T-helper 2 cell treated with Interferon-gamma antibody and Interleukin-4, amounts not matched to agents 5 μg/mL and 100 μg/mL, for 36 hours (primary cell): ENCODE measurements at places on chromosomes 12 and 14.

DNA sequence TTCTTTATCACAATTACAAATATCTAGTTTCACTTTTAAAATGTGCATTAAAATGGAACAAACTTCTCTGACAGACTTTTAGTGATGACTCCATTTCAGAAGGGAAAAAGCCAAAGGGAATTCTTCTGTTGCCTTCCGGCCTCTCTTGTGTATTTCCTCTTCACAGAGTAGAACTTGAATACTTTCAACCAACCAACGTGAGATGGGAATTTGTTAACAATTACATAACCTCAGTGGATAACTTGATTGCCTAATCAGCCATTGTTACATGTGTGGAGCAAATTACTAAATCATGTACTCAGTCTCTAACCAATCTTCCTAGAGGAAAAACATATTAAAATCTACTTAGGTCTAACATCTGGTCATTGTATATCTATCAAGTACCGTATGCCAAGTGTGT lies 291.1 kb downstream of the SYT1 start:
- no peak for DNase-seq

GRCh38 chr12:116710370-116711150 lies 27.3 kb downstream of the SPRING1 start:
- no peak for DNase-seq

GRCh38 chr12:97293541-97293940 lies 169.1 kb upstream of the RMST start:
- DNase-seq, result no peak

GRCh38 chr12:79115743-79116142 lies 251.2 kb downstream of the SYT1 start:
- DNase-seq, result no peak

DNA sequence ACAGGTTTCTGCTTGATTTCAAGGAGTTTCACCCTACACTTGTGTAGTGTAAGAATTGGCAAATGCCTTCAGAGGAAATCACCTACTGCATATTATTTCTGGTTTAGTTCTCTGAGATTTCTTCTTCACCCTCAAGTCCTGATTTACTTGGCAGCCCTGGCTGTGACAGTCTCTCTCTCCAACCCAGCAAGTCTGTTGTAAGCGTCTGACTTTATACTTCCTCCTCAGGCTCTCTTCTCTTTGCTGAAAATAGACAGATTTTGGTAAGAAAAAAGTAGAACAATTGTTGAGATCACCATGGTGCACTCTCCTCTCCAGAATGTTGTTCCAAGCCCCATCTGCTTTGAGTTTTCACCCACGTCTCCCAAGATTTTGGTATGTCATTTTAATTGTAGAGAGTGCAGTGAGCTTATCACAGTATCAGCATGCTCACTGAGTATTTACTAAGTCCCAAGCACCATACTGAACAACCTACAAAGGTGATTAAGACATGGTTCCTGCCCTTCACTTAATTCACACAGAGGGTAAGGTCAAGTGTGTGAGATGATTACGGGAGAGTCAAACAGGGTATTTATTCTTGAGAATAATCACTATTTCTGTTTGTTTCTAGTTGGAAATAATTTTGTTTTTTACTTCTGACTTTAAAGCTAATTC lies 148.7 kb downstream of the MDGA2 start:
- no peak for DNase-seq

DNA sequence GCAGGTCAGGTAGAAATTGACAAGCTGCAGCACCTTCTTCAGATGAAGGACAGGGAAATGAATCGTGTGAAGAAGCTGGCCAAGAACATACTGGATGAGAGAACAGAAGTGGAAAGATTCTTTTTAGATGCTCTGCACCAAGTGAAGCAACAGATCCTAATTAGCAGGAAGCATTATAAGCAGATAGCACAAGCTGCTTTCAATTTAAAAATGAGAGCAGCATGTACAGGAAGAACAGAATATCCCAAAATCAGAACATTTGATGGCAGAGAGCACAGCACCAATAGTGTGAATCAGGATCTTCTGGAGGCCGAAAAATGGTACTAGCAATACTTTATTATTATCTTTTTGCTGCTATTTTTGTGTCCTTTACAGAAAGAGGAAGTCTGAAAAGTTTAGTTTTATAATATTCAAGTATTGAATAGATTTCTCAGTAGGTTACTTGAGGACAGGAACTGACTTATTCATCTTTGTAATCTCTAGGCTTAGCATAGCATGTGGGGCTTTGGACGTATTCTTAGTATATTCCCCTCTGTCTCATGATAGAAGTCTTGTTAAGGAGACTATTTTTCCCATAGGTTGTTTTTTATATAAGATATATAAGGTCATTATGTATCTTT lies 30.8 kb downstream of the BBOF1 start:
- DNase-seq, result no peak

DNA sequence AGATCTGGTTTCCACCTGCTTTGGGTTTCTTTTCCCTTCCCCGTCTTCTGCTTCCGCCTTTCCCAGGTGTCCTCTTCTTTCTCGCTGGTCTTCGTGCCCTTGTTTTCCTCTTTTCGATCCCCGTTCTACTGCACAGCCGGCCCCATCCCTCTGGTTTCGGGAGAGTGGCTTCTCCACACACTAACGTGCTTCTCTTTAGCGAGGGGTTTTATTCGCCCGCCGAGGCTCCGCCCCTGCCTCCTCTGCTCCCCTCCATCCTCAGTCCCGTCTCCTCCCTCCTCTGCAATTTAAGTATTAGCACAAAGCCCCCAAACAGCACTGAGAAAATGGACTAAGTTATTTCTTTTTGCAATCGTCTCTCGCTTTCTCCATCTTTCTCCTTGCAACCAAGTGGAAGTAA lies at the start of gene SLC7A8:
TSS of gene SLC7A8 (minus strand) at position 182 of the 400 bp plus-strand sequence. CDS start 746 bp downstream, outside the sequence.
- DNase-seq, result no peak

GRCh38 chr14:100320157-100320856 lies 2.8 kb upstream of the SLC25A47 start:
- no peak for DNase-seq

DNA sequence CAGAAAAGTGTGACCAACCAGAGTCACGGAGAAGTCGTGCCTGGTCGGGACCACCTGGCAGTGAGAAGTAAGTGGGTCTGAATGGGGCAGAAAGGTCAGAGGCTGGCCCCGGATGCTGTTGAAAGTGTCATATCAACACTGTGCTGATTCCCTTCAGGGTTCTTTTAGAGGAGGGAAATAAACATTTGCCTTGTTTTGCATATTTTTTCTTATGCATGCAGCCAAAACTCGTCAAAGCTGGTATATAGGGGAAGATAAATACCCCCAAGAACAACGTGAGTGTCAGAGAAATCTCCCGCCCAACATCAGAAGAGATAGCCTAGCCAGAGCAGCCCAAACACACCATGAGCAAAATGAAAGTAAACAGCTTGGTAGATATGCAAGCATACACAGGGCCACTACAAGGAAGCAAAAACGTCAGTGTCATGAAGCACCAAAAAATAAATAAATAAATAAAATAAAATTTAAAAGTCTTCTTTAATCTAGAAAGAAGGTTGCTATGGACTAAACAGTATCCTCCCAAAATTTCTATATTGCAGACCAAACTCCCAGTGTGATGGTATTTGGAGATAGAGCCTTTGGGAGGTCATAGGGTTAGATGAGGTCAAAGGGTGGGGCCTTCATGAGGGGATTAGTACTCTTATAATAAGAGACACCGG lies 22.1 kb downstream of the EIF5 start:
- no peak for DNase-seq

DNA sequence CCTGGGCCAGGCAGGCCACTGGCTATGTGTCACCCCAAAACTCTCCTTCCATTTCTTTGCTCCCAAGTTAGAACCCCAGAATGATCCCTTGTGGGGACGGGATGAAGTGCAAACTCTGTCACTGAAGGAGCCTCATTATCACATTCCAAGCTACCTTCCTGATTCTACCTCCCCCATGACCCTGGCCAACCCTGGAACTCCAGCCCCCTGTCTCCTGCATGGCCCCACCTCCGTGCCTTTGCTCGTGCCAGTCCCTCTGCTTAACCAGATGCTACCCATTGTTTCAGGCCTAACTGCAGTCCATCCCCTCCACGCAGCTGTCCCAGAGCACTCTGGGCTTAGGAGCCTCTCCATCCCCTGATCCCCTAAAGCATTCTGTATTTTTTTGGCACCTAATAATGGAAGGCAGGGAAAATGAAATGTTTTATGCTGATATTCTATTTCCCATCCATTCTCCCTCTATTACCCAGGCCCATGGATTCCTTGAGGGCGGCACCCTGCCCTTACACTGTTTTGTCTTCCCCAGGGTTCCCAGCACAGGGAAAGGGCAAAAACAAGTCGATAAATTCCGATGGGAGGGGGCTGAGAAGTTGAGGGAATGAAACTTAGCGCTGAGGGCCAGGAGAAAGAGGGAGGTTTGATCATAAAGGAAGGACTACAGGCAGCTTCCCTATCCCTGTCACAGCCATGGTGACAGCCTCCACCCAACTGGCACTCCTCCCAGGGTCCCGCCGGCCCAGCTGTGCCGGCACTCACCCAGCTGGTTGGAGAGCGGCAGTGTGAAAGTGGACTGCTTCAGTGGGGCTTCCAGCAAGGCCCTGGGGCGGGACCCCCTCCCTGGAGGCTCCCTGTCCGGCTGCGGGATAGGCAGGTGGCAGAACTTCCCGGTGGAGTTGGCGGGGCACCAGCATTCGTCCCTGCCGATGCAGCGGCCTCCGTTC lies 58.1 kb downstream of the ISCA2 start:
- no peak for DNase-seq

DNA sequence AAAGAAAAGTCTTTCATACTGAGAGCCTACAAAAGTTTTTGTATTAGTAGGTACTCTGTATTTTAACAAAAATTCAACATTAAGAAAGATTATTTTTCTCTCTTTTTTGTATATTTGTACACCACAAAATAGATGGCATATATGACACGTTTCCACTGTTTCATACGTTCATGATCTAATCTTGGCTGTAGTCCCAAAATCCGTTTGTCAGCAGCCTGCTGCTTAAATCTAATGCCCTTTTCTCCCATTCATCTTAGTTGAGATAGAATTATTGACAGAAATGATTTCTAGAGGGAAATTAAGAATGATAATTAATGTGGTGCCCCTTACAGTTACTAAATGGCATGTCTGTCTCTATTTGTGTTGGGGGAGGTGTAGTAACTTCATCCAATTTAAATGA lies 140.7 kb upstream of the NOVA1 start:
- no peak for DNase-seq

DNA sequence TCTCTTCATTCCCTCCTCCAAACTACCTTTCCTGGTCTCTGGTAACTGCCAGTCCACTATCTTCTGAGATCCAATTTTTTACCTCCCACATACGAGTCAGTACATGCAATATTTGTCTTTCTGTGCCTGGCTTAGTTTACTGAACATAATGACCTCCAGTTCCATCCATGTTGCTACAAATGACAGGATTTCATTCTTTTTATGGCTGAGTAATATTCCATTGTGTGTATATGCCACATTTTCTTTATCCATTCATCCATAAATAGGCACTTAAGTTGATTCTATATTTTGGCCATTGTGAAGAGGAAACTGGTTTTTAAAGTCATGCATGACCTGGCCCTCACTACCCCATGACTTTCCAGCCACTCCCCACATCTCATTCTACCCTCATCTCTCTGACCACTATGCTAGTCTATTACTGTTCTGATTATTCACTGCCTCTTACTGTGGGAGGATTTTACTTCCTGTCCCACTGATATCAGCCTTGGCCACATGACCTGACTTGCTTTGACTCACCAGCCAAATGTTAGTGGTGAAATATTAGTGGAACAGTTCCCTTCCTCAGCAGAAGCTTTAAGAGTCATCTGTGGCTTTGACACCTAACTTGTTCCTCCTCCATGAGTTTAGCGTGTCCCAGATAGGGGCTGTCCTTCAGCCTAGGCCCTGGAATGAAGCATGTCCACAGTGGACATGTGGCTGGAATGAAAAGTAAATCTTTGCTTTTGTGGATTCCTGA lies 52.2 kb downstream of the GOLGA5 start:
- peak; percentile 48 for DNase-seq
